SIG-M5 (cell line): ENCODE measurements at places on chromosomes 2 and 18.

- peak; percentile 58 for DNase-seq
These were observed 24.3 kb upstream of the ASPRV1 start for GRCh38 chr2:69985688-69986087.

- DNase-seq: no peak
These were observed 160.5 kb downstream of the STK39 start for GRCh38 chr2:168086851-168087250.

GRCh38 chr2:125696560-125696959, 959.4 kb upstream of the GYPC start:
- DNase-seq: no peak

DNA sequence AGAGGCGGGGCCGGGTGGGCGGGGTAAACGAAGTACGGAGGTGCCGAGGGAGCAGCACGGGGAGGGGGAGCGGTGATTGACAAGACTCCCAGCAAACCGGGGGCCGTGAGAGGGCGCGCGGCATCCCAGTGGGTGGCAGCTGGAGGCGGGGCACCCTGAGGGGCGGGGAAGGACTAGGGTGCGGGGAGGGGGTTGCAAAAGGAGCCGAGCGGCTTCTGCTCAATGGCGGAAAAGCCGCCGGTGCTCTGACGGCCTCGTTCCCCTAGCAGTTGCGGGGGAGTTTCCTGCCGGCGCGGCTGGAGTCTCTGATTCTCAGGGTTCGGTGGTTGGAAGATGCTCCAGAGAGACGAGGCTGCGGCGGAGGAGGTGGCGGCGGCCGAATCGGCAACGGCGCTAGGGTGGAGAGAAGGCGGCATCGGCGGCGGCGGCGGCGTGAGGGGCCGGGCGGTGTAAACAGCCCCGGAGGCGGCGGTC, at the start of gene PPM1B:
Gene PPM1B, plus strand, starts transcription at position 195 of the 474 bp plus-strand sequence. CDS start 32,325 bp downstream, outside the sequence.
- DNase-seq: no peak

DNA sequence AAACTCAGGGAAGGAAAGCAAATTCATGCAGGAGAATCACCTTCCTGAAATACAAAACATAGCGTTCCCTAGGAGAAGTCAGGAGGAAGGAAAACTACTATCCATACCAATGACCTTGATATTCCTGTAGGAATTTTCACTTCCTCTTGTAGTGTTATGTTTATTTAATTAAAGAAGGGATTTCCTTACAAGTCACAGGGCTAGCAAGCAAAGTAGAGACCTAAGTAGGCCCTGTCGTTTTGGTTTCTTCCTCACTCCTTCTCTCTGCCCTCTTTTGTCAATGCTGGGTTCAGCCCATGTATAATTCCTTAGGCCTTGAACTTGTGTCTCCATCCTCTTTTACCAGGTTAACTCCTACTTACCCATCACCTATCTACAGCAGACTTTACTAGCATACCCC, 435.2 kb upstream of the LRATD1 start:
- no peak for DNase-seq
